Activated CD4-positive, alpha-beta memory T cell treated with anti-CD3 and anti-CD28 coated beads for 36 hours (primary cell): ENCODE measurements at places on chromosomes 5 and 9. TPM values are rescaled to one million over a fixed set of nuclear protein-coding genes. Genes with fewer than 3 reads are reported as not detected.

DNA sequence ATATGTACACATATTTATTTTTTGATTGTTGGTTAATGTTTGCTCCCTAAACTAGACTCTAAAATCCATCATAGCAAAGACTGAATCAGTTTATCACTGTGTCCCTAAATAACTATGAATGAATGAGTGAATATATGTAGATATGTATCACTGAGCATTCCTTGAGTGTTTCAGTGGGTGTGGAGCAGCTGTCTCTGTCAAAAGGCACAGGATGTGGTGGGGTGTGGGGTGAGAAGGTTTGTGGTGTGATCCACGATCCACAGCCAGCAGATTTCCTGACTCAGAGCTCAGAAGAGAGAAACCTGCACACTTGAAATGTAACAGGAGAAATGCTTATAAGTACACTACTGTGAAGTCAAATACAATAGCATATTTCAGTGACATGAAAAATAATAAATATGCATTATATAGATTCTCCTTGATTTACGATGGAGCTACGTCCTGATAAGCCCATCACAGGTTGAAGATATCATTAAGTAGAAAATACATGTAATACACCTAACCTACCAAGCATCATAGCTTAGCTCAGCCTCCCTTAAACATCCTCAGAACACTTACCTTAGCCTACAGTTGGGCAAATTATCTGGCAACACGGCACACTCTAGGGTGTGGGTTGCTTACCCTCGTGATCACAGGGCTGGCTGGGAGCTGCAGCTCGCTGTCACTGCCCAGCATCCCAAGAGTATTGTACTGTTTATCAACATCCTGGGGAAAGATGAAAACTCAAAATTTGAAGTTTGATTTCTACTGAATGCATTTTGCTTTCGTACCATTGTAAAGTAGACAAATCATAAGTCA, 287.0 kb downstream of the GAS1 start:
- no peak for DNase-seq

DNA sequence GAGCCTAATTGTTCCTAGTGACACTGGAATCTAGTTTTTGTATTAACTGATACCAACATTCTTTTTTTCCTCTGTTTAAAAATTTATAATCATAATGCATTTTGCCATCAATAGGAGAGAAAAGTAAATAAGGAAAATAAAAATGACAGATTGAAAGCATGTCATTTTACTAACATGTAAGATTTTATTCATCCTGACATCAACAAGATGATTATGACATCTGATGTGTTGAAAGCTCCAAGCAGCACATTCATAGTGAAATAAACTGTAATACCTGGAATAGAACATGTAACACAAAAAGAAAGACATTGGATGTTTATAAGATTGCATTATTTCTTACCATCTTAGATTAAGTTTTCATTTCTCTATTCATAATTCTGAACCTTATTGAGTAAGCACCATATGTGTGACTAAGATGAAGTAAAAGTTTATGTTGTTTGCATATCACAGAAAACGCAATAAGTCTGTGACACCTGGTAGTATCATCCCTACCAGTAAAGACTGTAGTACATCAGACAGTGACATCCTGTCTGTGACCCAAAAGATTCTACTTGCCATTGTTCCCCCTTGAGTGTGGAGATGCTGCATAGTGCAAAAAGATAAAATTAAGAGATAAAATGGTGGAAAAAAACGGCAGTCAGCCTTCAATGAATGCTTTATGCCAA, 225.6 kb downstream of the PCSK5 start:
- DNase-seq: no peak

GRCh38 chr9:98235126-98235525, 20.3 kb downstream of the TBC1D2 start:
- no peak for DNase-seq

Gene KIF12
- total RNA-seq: not detected

GRCh38 chr9:71384343-71384742, 262.9 kb upstream of the TRPM3 start:
- DNase-seq: no peak
